Fibroblast of skin of scalp (primary cell): ENCODE measurements at places on chromosomes 3 and 15.
A peak's percentile ranks its signal among the peaks of the same experiment; 100 is the strongest.

DNA sequence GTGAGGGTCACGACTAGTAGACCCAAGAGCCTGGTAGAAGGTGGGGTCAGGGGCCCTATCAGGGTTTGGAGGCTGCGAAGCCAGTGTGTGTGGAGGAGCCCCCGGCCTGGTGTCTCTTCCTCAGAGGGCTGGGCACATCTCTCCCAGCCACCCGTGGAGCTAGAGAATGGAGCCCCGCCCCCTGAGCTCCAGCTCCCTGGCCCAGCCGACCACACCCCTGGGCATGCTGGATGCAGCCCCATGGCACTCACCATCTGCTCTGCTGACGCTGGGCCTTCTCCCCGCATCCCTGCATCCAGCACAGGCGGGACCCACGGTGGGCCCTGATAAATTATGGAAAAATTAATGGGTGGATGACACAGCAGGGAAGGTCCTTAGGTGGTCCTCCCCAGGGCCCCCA is 17.5 kb downstream of the ANKRD63 start:
- no peak for DNase-seq

- DNase-seq = no peak
These were observed 1.7 kb upstream of the CD47 start for GRCh38 chr3:108092501-108092900.

DNA sequence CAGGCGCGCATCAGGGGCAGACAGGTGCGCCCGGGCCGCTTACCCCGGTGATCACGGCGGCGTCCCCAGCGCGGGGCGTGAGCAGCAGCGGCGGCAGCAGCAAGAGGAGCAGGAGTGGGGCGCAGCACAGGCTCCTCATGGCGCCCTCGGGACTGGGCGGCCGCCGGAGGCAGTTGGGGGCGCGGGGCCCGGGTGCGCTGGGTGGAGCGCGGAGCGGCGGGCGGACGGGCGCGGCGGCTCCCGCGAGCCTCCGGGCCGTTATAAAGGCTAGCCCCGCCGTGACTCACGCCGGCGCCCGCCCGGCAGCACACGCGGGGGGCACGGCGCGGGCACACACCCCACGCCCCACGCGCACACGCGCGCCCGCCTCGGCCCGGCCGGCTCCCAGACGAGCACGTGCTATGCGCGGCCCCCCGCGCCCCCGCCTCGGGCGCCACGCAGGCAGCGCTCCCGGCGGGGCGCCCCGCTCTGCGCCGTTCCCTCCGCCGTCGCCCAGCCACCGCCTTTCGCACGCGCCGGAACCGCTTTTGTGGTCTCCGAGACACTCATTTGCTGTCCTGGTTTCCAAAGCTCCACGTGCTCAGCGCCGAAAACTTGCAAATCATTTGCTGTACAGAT is at the start of gene PROK2:
Gene PROK2, minus strand, starts transcription at position 235 of the 618 bp plus-strand sequence. Its CDS starts 96 bp downstream, at position 139.
- peak; percentile 15 for DNase-seq

GRCh38 chr15:84949043-84949442 is 32.6 kb upstream of the PDE8A start:
- peak; percentile 67 for DNase-seq

DNA sequence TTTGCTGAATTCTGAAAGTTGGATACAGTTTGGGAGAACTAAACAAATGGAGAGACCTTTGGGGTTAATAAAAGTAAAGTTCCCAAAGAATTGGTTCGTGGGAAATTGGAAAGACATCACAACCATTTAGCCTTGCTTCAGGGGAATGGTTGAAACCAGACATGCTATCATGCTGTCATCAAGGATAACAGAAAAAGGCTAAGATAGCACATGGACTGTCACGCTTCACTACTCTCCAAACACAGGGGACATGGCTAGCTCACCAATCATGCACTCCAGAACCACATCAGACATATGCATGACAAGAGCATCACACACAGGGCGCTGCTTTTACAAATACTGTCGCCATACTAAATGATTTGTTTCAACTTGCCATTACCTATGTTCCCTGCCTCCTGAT is 671.7 kb upstream of the ROBO1 start:
- no peak for DNase-seq

DNA sequence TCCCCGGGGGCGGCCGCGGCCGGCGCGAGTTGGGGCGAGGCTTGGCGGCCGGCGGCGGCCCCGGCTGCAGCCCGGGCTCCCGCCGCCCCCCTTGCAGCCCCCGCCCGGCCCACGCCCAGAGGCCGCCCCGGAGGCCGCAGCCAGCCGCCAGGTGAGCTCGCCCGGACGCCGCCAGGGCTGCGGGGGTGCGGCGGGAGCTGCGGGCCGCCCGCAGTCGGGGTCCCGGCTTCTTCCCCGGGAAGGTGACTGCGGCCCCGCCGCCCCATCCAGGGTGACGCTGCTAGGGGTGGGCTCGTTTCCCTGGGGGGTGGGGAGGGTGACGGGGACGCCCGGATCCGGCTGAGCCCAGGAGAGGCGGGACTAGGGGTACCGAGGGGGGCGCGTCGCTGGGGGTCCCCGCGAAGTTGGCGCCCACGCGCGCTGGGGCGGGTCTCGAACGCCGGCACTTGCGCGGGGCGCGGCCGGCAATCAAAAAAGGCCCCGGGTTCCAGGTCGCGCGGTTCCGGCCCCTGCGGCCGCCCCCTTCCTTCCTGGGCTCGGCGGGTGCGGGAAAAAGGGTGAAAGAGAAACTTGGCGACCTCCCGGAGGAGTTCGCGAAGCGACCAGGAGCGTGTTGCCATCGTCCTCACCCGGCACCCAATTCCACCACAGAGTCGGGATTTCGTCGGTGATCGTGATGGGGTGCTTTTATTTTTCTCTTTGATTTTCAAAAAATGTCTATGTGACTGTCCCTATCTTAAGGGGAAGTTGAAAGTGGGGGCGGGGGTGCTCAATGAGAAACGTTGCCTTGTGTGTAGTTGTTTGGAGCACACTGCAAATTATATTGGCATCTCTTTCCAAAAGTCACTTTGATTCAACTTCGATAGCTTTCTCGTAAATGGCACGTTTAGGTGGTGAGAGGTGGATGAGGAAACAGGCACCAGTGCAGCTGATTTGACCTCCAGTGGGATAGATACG is 619 bp downstream of the ATXN7 start:
- DNase-seq = peak; percentile 24

DNA sequence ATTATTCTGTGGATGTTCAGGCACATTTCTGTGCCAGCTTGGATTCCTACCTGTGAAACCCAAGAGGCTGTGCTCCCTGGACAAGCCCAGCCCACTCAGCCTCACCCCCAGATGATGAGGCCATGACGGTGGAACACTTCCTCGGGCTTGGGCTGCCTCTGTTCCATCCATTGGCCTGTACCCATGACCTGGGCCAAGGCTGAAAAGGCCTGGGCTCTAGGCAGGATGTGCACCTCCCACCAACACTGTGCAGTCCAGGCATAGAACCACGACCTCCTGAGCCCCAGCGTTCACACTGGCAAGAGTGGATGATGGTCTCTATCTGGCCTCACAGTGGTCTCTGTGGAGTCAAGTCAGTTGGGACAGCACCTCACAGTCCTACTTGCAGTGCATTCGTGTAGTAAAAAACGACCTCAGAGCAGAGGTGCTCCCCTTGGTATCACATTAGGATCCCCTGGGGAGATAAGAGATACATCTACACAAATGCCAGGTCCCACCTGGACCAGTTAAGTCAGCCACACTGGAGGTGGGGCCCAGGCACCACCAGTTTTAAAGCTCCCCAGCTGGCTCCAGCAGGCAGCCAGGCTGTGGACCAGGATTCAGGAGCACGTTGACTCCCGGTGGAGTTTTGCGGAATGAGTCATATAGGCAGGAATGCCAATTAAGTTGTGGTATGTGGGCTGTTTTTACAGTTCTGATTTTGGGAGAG is 39.0 kb upstream of the IGF1R start:
- DNase-seq = peak; percentile 60

DNA sequence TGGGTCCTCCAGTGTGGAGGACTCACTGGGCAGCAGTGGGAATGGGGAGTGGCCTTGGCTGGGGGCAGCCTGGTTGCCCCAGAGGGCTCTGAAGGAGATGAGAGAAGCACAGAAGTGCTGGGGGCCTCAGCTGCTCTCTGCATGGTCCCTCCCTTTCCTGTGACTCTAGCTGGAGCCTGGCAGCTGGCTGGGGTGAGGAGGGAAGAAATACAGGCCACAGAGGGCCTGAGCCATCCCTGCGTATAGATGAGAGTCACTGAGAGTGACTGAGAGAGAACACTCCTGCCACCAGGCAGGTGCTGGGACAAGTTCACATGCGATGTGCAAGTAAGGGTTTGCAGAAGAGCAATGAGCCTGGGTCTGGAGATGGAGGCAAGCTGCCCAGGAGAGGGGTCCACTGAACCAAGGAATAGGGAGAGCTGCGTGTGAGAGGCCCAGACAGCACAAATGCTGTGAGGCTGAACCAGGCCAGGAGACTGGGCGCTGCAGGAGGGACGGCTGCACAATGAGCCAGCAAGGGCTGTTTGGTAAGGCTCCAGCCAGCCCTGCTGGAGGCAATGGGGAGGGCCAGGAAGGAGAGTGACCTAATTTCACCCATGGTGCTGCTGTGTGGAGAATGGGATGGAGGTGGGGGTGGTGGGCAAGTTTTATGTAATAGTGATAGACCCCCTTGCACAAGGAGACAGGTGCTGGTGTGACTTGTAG is 87.2 kb downstream of the CLSTN2 start:
- DNase-seq = no peak

DNA sequence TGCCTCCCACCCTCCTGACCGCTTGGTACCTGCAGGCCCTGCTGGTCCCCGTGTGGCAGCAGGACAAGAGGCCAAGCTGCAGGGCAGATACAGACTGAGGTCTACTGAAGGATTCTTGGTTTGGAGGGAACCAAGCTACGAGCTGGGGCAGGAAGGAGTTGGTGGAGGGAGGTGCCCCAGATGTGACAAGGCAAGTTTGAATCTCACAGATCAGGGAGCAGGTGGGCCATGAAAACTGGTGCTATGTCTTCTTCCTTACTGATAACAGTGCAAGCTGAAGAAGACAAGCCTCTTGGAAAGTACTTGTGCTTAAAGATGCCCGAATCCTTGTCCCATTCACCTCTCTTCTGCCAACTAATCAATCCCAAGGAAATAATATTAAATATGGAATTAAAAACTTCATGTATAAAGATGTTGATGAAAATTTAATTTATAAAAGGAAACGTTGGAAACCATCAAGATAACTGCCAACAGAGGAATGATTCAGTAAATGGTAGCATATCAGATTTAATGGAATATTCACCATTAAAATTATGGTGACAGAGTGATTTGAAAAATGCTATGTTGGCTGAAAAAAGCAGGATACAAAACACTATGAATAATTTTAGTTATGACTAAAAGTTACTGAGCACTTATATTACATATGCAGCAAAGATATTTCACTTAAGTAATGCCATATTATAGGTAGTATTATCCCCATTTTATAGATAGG is 107.9 kb downstream of the MYLK start:
- no peak for DNase-seq

DNA sequence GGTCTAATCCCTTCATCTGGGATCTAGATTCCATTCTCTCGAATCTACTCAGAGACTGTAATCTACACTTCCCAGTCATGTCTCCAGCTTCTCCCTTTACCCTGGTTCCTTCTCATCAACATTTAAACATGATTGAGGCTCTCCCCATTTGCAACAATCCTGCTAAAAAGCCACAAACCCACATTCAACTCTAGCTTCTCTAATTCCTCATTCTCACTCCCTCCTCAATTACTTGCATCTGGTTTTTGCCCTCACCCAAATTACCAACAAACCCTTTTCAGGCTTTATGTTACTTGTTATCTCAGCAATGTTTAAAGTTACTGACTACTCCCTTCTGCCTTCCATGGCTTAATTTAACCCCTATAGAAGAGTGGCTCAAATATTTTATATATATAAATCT is 11.5 kb downstream of the ETFA start:
- DNase-seq = no peak

DNA sequence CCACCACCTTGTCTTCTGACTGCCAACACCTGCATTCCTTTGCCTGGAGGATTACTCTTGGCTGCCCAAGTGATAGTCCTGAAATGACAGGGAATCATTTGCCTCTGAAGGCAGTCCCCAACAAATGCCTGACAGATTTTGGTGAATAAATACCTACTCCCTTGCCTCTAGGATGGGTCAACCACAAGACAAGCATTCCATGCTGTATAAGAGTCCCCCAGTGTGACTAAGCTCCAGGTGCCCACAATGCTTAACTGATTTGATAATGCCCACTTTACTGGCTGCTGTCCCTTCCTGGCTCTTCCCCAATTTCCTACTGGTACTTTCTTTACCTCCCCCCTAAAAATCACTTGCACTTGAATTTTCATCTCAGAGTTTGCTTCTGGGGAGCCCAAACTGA is 14.8 kb downstream of the THRB start:
- no peak for DNase-seq

DNA sequence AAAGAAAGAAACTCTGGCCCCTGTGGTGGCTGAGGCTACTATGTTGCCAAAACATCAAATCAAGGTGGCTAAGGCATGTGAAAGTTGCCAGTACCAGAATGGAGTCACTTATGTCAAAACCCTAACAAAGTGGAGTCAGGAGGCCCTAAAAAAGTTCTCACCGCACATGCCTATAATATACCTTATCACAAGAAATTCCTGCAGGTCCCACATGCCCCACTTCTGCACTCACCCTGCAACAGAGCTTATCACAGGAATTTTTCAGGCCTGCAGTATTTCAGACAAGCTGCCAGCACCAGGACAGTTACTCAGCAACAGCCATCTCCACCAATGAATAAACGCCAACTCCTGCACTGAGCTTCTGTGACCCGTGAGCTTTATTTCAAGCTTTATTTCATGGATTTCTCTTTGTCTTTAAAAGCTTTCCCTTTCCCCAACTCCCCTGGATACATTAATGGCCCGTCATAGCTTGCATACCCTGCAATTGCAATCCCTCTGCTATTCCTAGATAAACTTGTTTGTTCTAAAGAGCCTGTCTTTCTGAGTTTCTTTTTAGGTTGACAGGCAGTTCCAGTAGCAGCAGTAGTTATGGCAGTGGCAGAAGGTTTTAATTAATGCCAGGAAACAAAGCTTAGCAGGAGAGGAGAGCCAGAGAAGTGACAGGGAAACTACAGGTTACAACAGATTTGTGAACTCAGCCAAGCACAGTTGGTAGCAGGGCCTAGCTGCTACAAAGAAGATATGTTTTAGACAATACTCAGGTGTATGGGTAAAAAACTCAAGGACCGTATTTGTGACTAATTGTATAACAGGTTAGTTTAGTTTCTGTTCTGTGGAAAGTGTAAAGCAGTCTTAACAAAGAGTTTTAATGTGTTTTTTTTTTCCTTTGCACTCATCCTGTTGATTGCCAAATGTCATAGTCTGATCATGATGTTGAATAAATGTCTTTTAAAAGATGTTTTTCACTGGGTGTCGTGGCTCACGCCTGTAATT is 15.9 kb upstream of the TMEM42 start:
- peak; percentile 15 for DNase-seq

DNA sequence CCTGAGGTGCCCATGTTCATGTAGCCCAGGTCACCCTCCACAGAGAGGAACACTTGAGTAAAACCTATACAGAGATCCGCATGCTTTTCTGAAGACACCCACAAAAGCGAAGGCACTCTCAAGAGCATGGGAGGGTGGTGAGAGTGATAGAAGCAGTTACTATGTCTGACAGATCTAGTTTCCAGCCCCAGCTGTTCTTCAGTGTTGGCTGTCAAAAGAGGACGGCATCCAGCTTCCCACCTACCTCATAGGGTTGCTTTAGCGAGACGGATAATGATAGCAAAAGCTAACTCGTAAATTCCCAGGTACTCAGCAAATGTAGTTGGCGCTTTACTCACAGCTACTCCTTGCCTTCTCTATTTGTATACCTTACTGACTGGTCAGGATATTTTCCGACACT is 3.0 kb upstream of the MEX3B start:
- no peak for DNase-seq
